ENCODE measurements at places on chromosomes 5 and 9. TPM values are rescaled to one million over a fixed set of nuclear protein-coding genes. Genes with fewer than 3 reads are reported as not detected.

DNA sequence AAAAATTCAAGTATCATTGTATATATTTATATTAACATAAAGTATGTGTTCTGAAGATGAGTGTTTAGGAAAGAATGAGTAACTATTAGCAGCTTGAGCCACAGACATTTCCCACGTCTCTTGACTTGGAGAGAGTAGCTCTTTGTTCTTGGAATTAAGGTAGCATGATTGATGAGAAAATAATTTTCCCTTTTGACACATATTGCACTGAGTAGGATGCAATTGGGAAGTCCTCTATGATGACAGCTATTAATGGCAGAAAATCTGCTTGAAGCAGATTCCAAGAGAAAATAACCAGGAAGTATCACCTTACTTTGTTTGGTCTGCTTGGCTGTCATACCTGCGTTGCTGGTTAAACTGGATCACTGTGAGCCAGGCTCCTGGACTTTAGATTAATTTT, 204.8 kb downstream of the TLE4 start:
- DNase-seq = no peak

GRCh38 chr9:134787601-134788531, 92.7 kb upstream of the FCN2 start:
- DNase-seq = no peak

DNA sequence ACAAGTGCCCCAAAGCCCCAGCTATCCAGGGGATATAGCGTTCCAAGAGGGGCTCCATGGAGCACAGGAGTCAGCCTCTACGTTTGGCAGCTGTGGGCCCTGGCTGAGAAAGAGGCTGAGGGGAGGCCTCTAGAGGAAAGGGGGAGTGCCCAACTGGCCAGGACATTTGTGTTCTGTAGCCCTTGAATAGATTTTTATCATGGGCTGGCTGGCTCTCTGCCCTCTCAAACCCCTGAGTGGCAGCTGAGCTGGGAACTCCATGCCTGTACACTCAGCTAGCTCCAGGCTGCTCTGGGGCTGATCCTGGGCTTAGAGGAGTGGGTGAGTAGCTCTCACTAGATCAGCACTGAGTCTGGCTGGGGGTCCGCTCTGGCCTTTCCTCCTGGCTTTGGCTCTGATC, 285.0 kb downstream of the ZSWIM6 start:
- DNase-seq = no peak

EXOSC2 gene
- total RNA-seq = 19.7 TPM

DNA sequence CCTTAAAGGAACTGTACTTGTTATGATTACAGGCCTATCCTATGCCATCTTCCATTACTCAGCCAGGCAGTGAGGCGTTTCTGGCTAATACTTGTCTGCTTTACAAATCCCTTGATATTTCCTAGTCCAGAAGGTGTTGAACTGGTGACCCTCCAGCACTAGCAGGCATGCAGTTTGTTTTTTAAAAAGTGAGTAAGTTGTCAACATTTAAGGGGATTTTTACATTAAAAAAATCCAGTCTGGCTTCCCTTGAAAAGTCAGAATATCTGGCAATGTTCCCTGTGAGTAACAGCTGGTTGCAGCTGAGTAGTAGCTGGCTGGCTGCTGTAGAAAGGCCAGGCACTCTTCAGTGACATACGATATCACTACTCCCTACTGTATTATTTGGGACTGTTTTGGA, 21.8 kb downstream of the GRIN3A start:
- DNase-seq = no peak

TAF11L5 gene
- total RNA-seq = not detected

GRCh38 chr5:84602371-84602771, 217.7 kb upstream of the EDIL3 start:
- DNase-seq = no peak

CCNI2 gene
- total RNA-seq = 13.4 TPM

- peak; percentile 64 for DNase-seq
Observed at GRCh38 chr5:139650031-139650688, 2.0 kb downstream of the CXXC5 start.

- DNase-seq = no peak
Observed at GRCh38 chr5:94901191-94901979, 282.9 kb downstream of the SLF1 start.

PCA3 gene
- not detected for total RNA-seq

HMCN2 gene
- total RNA-seq = 23.3 TPM

DNA sequence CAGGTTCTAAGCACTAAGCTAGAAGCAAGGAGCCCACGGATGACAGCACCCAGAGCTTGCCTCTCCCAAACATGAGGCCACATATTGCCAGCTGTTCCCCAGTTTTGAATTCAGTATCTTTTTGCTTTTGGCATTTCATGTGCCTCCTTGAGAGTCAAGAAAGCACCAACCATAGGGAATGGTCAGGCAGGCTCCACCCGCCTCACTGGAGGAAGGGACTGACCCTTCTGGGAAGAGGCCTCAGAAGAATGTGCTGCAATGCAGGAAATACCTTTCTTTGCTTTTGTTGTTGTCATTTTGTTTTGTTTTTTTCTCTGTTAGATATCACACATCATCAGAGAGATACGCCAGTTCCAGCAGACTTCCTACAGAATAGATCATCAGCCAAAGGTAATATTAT, 13.7 kb upstream of the CKMT2 start:
- no peak for DNase-seq

DNA sequence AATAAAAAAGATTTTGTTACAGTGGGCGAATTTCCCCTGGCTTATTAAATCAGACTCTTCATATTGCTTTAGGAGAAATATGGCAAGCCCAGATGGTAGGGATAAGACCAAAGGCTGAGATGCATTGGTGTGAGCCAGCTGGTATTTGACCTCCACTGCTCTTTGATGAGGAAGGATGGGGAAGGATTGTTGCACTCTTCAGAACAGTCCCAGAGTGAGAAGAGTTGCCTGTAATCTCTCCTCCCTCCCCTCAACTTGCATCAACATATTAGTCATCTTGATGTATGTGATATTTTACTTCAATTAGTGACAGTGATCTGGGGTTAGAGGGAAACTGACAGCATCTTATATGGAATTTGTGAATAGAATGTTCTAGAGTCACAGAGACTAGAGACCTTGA, 136.6 kb downstream of the ADAMTS12 start:
- no peak for DNase-seq

IL3 gene
- not detected for total RNA-seq

CENPK gene
- total RNA-seq = 5.2 TPM

DNA sequence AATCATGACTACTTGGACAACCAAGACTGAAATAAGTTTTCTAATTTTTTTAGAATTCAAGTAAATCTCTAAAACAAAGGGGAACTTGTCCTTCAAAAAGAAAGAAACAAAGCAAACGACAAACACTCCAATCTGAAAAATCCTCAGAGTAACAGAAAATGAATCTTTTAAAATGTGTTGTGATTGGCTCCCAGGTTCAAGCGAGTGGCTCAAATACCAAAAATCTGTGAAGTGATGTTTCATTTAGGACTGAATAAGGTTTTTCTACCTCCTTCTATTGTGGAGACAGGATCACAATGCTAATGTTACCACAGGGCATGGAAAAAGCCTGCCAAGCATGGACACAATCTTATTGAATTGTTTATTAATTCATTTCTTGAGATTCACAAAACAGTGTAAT, 415.7 kb downstream of the RAB3C start:
- no peak for DNase-seq

ZNF483 gene
- 0.73 TPM for total RNA-seq

TAS2R1 gene
- total RNA-seq = not detected

DNA sequence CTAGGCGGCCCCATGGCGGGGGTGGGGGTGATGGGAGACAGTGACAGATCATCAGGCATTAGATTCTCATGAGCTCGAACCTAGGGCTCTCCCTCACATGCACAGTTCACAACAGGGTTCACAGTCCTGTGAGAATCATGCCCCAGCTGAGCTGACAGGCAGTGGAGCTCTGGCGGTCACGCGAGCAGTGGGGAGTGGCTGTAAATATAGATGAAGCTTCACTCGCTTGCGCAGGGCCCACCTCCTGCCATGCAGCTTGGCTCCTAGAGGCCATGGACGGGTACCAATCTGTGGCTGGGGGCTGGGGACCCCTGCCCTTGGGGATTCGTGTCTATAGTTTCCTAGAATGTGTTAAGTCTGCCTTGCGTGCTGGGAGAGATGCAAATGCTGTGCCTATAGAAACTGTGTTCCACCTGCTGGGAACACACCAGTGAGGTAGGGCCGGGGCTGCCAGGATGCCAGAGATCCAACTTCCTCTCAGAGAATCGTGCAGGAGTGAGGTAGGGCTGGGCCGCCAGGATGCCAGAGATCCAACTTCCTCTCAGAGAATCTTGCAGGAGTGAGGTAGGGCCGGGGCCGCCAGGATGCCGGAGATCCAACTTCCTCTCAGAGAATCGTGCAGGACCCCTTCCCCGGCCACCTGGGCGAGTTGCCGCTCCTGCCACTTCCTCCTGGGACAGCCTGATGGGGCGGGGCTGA, 14.1 kb upstream of the EXOC3 start:
- DNase-seq = no peak

PNPLA7 gene
- 22.4 TPM for total RNA-seq

DNA sequence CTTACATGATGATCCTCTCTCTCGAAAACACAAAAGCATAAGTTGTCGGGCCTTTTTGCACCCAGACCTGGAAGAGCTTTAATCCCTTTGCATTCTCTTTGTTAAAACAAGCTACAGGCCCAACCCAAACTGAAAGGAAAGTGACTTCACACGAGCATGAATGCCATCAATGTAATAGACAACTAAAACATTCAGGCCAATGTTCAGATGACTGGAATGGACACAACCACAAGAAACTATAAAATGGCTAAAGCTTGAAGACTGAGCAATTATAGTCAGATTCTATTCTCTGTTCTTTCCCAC, 45.5 kb downstream of the RFX3 start:
- no peak for DNase-seq

DNA sequence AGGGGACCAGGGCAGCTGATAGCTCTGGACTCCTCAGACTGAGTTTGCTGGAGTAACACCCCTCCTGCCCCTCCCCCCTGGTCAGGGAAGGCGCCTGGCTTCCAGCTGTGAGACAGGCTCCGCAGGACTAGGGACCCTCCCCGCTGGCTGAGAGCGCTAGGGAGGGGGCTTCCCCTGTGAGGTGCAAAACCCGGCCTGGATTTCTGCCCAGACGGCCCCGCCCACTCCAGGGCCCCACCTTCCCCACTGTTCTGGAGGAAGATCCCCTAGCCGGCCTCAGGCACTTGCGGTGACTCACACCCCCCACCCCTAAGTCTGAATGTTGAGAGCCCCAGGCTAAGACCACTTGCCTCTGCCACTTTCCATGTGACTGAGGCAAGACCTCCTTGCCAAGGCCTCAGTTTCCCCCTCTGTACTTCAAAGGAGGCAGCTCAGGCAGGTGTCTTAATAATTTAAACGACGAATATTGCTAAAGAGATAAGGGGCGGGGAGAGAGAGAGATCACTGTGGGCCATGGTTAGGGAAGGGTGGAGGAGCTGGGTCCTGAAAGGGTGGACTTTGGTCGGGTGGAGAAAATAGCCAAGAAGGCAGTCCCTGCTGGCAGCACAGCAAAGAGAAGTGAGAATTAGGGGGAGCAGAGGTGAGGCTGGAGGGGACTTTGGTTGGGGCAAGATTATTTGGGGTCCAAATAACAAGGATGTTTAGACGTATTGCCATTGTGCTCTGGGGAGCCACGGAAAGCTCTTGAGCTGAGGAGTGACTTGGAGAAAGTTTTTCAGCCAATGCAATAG, 1.0 kb upstream of the DAB2IP start:
- DNase-seq = peak; percentile 82

- DNase-seq = peak; percentile 72
Observed at GRCh38 chr5:40755093-40755406, 711 bp downstream of the TTC33 start.

- no peak for DNase-seq
Observed at GRCh38 chr5:142810743-142811290, 40.6 kb downstream of the ARHGAP26 start.

DNA sequence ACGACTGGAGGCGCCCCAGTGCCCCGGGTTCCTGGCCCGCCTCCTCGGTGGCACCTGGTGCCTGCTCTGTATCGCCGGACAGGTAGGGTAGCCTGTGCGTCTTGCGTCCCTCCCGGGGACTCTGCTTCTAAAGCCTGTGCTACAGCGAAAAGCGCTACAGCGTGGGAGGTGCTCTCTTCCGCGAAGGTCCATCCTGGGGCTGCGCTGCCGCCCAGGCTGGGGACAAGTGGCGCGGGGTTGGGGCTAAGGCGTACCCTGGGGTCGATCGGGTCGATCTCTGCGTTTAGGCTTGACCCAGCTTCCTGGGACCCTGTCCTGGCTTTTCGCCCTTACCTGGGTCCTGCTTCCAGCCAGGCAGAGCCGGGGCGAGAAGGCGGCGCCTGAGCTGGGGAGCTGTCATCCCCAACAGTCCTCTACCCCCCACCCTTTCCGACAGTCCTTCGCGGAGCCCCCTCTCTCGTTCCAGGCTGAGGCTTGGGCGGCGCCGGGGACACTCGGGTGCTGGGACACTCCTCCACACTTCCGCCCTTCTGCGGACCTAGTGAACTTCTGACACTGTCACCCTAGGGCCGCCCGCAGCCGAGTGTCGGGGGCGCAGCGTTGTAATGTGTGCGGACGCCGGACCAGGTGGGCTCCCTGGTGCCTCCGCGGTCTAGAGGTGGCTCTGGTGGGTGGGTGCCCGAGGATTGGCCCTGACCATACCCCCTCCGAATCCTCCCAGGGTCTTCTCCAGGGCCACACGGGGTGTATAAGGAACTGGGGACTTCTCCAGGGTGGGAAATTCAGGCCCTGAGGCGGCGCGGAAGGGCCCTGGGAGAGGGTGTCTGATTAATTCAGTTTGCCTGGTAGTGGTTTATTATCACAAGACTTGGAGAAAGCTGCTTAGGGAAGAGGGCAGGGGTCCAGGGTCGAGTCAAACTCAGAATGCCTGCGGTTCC, 328.2 kb downstream of the SH3GL2 start:
- DNase-seq = peak; percentile 54

- DNase-seq = no peak
Observed at GRCh38 chr9:118883411-118883810, 485.8 kb downstream of the BRINP1 start.
